ENCODE measurements at places on chromosomes 4 and X.
A peak's percentile ranks its signal among the peaks of the same experiment; 100 is the strongest.

GRCh38 chrX:8284131-8284530 lies 113.1 kb upstream of the VCX2 start:
- no peak for DNase-seq

GRCh38 chr4:48633657-48634056 lies 143.6 kb downstream of the ZAR1 start:
- no peak for DNase-seq

DNA sequence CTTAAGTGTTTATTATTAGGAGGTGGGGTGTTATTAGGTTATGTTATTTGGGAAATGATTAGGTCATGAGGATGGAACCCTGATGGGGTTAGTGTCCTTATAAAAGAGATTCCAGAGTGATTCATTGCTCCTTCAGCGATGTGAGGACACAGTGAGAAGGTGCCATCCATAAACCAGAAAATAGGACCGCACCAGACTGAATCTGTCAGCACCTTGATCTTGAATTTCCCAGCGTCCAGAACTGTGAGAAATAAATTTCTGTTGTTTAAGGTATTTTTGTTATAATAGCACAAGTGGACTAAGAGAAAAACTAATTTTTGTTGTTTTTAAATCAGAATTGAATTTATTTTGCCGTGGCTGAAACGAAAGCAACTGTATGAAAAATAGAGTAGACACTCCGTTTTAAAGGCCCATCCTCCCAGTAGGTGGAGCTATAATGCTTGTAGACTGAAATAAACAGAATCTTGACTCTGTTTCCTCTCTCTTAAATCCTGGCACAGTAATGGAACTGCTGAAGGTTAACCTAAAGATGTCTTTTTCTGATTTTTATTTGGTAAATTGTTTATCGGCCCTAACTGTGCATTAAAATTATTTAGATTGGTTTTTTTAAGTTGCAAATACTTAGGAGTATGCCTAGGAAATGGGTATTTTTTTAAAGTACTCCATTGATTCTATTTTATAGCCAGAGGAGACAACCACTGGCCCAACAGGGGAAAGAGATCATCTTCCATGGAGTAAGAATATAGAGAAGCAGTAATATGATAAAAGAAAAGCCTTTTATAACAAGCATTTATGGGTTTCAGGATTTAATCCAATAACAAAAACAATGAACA lies 133.2 kb upstream of the ADAMTS3 start:
- peak; percentile 86 for DNase-seq

DNA sequence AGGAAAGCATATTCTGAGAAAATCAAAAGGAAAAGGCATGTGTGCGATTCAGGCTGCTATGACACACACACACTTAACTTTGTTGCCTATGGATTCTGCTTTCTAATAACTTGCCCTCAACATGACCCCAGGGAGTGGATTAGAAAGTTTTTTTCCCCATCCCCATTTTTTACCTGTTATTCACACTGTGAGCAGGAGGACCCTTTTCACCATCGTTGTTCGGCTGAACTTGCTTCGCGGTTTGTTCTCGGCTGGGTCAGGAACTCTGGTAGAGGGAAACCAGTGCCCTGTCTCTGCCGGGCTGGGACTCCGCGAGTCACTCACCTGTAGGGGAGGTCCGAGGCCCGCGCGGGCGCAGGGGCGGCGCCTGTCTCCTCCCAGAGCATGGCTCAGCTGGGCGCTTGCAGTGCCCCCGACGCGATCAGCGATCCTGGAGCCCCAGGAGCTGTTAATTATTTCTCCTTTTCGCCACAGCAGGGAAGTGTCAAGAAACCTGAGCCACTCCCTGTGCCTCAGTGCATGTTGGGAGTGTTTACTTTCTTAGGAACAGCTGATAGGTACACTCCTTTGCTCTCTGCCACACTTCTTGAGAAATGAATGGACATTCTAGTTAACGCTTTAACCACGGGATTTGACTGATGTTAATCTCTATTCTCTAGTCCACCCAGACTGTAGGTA lies at the start of gene RASSF6:
Gene RASSF6, minus strand, starts transcription at position 322 of the 678 bp plus-strand sequence. CDS start 8,641 bp downstream, outside the sequence.
- peak; percentile 20 for DNase-seq

GRCh38 chr4:67779631-67780030 lies 25.4 kb upstream of the GNRHR start:
- no peak for DNase-seq

DNA sequence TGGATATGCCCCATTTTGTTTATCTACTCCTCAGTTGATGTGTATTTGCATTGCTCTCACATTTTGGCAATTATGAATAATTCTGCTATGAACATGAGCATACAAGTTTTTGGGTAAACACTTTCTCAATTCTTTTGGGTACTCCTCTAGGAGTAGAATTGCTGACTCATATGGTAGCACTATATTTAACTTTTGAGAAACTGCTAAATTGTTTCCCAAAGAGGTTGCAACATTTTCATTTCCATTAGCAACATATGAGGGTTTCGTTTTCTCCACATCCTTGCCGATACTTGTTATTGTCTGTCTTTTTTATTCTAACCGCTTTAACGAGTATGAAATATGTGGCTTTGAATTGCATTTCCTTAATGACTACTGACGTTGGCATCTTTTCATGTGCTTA lies 185.4 kb downstream of the TSPAN5 start:
- DNase-seq: no peak

GRCh38 chrX:34437586-34437985 lies 219.5 kb downstream of the TMEM47 start:
- DNase-seq: no peak

- no peak for DNase-seq
Measured at GRCh38 chr4:89347363-89348025, 39.9 kb upstream of the GPRIN3 start.

DNA sequence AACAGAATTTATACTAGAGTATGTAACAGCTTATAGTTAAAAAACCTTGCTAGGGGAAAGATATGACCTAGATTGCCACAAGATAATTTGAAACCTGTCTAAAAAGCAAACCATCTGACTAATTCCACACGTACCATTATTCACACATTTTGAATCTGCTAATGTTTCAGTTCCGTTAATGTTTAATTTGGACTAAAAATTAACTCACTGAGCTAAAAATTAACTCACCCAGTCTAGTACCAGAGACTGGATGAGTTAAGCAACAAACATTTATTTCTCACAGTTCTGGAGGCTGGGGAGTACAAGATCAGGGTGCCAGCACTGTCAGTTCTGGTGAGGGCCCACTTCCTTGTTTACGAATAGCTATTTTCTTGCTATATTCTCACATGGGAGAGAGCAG lies 231.5 kb upstream of the DIAPH2 start:
- DNase-seq: no peak

DNA sequence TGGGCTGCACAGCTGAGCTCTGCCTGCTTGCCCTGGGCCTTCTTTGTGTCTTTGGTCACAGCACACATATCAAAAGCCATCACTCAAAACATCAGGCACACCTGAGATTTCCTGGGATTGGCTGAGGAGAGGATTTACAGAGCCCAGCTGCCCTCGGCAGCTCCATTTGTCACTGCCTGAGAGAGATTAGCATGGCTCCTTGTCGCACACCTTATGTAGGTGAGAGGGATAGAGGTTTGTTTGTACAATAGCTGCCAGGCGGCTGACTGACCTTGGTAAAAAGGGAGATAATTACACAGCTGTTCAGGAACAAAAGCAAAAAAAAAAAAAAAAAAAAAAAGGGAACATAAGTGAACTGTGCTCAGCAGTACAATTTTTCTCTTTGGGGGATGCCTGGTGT lies 63.2 kb downstream of the MGST2 start:
- DNase-seq: no peak

GRCh38 chr4:147765121-147765529 lies 33.2 kb downstream of the ARHGAP10 start:
- no peak for DNase-seq

GRCh38 chr4:125316791-125317524 lies 2.2 kb downstream of the FAT4 start:
- DNase-seq: peak; percentile 12

GRCh38 chrX:34656842-34657725 lies at the start of gene TMEM47:
TSS of gene TMEM47 (minus strand) at chrX:34657285. CDS start at chrX:34657029, 256 bp downstream.
- DNase-seq: peak; percentile 35

DNA sequence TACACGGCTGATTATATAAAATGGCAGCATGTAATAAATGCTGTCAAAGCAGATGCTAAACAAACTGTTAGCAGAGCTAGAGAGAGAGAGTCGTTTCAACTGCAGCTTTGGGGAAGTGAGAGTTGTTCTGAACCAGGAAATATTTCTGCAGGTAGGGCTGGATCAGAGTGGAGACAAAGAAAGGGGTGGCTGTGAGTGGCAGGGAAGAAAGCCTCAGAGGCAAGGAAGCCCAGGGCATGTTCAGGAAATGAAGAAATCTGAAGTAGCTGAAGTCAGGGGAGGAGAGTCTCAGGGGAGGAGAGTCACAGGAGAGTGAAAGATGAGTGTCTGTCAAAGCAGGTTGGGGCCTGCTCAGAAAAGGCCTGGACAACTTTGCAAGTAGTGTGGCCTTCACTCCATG lies 48.4 kb upstream of the RPS6KA3 start:
- DNase-seq: no peak

GRCh38 chr4:101103381-101104142 lies 243.8 kb downstream of the PPP3CA start:
- DNase-seq: peak; percentile 72

- no peak for DNase-seq
Measured at GRCh38 chr4:185399466-185399865, 2.8 kb downstream of the ANKRD37 start.

DNA sequence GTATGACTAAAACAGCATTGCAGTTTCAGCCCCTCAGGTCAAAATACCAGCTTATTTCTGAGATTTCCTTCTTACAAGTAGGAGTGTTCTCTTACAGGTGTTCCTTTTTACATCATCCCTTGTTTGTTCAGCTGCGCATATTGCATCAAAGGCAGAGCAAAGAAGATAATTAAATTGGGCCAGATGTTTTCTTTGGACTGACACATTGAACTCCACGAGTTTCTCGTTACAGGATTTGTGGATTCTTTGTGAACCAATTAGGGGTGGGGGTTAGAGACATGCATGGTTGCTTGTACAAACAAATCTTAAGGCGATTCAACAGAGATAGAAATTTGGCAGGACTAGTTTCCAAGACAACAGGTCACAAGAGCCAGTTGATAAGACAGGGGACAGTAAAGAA lies 95.7 kb downstream of the SPANXN4 start:
- no peak for DNase-seq

GRCh38 chr4:82562564-82562854 lies 721 bp upstream of the TMEM150C start:
- DNase-seq: no peak

DNA sequence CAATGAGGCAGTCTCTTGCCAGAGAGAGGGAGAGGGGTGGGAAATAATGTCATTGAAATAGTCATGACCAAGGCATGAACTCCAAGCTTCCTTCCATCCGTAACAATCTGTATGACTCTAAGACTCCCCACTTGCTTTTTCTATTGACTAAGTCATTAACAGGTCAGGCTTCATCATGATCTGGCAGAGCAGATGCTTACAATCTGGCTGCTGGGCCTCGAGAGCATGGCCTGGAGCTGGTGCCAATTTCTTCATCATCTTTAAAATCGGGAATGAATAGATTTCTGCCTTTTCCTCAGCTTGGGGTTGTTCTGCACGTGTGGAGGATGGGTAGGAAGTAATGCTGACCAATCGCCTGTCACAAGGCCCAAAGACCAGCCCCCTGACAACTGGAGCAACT lies 280.6 kb upstream of the CLNK start:
- no peak for DNase-seq

- DNase-seq: no peak
Measured at GRCh38 chr4:7359400-7360062, 75.2 kb downstream of the PSAPL1 start.

- DNase-seq: no peak
Measured at GRCh38 chr4:150874338-150875226, 140.5 kb downstream of the LRBA start.

DNA sequence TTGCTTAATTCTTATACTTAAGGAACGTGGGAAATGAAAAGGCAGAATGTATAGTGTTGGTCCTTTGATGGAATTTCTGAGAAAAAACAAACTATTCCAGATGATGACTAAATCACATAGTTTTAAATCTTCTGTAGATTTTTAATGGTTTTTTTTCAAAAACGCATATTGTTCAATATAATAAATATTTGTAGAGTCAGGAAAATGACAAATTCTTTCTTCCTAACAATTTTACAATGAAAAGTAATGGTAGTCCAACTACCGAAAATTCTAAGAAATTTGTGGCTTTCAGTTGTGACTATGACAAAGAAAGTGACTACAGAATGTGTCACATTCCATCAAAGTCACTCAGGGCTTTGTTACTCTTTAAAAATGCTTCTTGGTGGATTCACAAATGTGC lies 164.8 kb upstream of the PITX2 start:
- no peak for DNase-seq

DNA sequence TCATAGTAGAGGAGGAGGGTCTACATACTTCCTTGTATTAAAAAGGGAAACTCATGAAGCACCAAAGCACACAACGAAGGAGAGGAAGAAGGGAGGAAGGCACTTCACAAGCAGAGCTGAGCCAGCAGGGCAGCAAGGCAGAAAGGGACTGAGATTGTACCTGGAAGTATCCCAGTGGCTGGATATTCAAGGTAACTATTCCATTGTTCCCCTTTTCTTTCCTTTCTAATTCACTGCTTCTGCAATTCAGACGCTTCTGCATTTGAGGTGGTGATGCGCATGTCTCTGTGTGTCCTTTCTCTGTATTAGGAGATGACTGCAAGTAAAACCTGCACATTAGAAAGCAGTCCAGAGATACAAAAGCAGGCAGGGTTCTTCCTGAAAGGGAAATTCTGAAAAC lies 54.9 kb downstream of the UBQLN2 start:
- no peak for DNase-seq

DNA sequence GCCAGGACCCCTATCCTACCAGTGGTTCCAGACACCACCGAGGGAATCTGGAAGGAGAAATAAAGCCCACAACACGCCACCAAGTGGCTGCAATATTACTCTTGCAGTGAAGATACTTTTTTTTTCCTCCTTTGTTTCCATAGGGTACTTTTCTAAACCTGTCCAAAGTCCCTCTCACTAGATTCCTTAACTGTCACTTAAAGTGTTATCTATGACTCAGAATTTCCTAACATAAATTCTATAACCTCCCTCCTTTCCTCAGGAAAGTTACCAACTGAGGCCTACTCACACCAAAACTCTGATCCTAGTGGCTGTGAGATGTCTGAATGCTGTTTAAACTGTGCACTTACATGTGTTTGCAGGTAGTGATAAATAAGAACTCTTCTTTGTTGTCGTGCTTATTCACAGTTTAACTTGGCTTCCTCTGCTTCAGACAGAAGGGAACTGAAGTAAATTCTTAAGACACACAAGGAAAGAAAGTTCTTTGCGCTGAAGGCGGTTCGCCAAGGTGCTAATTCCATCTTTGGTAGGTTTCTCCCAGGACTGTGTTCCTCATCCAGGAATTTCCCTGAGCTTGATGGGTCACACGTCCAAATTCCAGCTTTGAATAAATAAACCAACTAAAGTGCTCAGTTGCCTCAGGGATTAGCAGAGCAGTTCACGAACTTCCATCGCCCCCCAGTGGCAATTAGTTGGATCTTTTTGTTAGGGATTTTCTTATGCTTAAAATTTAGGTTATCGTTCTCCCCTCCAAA lies 10.7 kb upstream of the HCCS start:
- peak; percentile 45 for DNase-seq

GRCh38 chrX:37997096-37997495 lies 9.3 kb upstream of the SYTL5 start:
- DNase-seq: no peak
